ENCODE measurements at places on chromosomes 16 and 17.

- DNase-seq: no peak
These were observed 2.4 kb downstream of the ANKRD13B start for GRCh38 chr17:29595107-29595942.

GRCh38 chr17:81573794-81574642 lies 21.9 kb upstream of the FAAP100 start:
- no peak for DNase-seq

DNA sequence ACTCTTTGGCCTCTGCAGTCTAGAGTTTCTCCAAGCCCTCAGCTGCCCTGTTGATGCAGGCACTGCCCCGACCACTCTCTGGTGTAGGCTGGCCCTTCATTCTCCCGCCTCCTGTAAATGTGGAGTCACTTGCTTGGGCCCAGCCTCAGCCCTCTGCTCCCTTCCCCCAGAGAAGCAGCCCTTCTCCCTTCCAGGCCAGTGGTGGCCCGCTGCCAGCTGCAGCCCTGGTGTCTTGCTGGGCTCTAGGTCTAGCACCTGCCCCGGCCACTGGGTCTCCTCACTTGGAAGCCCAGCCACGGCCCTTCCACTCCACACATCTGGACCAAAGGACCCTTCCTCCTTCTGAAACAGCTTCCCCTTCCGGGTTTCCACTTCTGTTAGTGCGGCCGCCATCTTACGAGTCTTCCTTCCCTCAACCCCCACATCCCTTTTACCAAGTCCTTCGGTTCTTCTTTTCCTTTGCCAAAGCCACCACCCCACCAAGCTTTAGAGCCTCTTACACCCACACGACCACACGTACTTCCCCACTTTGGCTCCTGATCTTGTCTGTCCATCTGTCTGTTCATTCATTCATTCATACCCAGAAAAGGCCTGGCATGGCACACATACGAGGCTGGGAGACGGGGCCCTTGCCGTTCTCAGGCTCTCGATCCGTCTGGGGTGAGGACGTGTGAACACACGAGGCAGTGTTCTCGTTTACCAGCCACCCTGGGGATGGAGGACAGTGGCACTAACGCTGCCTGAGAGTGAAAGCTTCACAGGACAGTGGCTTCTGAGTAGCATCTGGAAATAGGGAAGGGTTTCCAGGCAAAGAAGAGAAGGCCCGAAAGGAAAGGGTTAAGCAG lies 68.0 kb downstream of the ABR start:
- DNase-seq: peak; percentile 44

DNA sequence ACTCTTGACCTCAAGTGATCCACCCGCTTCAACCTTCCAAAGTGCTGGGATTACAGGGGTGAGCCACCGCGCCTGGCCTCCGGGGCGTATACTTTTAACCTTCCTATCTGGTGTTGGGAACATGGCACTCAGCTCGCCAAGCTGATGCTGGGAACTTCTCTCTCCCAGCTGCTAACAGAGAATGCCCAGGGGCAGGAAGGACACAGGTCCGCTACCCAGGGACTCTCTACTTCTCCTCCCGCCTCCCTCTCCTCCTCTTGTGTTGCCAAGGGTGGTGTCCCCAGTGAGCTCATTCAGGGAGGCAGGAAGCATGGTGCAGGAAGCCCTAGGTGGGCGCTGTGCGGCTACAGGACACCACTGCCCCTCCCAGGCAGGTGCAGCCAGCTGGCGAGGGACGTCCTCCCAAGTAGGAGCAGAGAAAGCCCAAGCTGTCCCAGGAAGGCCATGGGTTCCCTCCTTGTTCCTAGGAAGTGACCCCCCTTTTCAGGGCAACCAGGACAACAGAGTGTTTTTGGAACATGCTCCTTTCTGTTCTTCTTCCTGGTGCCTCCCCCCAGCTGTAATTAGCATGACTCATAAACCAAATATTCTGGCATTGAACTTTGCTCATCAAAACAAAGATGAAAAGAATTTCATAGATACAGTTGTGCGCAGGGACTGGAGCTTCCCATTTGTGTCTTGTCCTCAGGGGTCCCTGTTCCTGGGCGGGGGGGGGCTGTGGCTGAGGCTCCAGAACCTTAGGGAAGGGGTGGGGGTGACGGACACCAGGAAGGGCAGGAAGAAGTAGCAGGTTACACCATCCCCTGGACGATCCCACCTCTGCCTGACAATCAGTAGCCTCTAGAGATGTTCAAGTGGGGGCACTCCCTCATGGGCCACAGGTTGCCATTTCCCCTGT lies 2.7 kb downstream of the C1QTNF1 start:
- DNase-seq: peak; percentile 18

DNA sequence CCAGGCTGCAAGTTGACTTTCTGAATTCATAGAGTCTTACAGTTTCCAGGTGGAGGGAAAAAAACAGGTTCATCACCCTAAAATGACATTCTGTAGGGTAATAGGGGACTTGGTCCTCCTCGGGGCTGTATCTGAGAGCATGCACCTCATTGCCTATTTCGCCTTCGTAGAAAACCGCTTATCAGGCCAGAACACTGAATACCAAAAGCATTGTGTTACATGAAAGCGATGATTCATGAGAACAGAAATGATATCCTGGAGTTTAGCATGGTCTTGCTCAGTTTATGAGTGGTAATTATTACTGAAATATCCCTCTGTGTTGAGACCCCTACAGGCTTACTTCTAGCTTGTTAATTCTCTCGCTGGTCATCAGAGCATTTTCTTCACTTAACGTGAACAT lies 61.4 kb upstream of the ARHGAP44 start:
- no peak for DNase-seq

DNA sequence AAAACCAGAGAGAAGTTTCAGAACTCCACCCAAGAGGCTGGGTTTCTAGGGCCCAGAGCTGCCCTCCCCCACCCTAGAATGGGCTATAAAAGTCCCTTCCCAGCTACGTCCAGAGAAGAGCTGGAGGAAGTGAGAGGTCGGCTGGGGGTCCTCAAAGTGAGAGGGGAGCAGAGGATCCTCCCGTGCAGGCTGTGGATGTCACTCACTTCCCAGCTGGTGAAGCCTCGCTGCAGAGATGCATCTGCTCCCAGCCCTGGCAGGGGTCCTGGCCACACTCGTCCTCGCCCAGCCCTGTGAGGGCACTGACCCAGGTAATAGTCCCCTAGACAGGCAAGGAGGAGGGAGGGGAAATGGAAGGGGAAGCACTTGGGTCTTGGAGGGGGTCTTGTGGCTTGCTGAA lies at the start of gene EPX:
Gene EPX (plus strand): TSS at position 115 of the 400 bp plus-strand sequence. CDS start 121 bp downstream, at position 236.
- DNase-seq: no peak

GRCh38 chr17:61250335-61250890 lies 149.2 kb upstream of the TBX2 start:
- DNase-seq: no peak

- no peak for DNase-seq
These were observed 70.1 kb downstream of the SMG6 start for GRCh38 chr17:2233441-2233947.

DNA sequence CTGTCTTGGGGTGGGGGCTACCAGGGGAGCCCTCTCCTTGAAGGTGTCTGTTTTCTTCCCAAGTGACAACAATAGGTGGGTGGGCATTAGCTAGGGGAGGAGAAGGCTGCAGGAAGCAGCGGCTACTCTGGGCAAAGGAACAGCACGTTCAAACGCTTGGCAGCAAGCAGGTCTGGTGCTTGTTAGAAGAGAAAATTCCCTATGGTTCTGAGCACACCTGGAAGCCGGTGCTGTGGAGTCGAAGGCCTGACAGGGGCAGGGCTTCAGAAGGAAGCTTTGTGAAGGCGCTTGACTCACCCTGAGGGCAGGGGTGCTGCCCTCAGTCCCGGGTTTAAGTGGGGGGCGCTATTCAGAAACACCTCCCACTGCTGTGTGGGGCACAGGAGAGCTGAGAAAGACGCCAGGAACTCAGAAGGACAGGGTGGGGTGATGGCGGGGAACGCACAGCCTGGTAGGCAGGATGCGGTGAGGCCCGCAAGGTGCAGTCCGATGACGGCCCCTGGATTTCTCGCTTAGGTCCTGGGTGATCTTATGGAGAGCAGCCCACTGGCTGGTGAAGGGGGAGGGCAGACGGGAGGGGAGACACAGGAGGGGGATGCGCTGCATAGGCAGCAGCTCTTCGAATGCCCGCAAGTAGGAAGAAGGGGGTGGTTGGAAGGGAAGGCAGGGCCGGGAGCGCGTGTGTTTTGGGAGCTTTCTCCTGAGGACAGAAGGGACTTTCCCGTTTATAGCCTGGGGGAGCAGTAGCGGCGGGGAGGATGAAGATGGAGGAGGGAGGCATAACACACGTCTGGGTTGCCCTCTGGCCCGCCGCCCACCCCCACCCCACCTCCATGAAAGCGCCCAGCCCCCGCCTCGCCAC lies 3.2 kb downstream of the GJD3 start:
- DNase-seq: no peak

GRCh38 chr16:87406495-87407088 lies 14.5 kb downstream of the MAP1LC3B start:
- no peak for DNase-seq

DNA sequence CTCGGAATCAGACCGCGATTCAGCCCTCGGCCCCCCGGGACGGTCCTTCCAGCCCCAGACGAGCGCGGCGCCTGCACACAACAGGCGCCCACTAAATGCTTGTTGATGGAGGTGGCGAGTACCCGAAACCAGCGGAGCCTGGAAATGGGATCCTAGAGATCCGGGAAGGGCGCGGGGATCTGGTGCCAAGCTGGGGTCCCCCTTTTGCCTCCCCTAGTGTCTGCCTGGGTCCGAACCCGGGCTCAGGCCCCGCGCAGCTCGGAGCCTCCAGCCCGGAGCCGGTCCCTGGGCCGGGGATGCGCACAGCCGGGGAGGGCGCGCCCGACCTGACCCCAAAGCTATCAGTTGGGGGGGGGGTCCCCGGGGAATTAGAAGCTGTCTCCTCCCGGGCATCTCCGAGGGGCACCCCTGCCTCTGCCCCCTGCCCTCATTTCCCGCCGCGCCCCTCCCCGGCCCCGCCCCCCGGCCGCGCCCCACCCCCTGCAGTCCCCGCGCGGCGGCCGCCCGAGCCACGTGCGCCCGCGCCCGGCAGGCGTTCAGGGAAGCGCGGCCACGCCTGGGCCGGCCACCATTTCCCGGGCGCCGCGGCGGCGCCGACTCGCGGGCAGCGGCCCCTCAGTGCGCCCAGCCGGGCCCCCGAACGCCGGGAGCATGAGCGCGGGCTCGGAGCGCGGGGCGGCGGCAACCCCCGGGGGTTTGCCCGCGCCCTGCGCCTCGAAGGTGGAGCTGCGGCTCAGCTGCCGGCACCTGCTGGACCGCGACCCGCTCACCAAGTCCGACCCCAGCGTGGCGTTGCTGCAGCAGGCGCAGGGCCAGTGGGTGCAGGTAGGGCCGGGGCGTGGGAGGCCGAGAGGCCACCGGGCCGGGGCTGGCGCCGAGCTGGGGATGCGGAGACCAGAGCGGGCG lies at the start of gene CPNE7:
Gene CPNE7 (plus strand): TSS at position 512 of the 906 bp plus-strand sequence. CDS start 140 bp downstream, at position 652.
- no peak for DNase-seq

Data from femur (tissue), 1 donor.